ENCODE measurements at places on chromosomes 2 and 18.

DNA sequence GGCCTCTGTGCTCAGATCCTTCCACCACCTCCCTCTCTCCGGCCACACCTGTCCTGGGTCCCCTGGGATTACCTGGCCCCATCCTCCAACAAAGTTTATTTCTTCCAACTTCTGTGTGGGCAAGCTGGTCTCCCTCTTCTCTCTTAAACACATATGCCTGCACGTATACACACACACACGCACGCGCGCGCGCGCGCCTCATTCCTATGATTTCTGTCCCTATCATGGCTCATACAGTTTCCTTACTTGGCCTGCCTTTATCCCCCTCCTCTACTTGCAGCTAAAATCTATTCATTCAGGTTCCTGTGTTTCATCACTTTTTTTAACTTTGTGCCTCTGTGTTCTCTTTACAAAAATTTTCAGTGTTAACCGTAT lies 96.4 kb downstream of the LOXHD1 start:
- DNase-seq, result no peak

DNA sequence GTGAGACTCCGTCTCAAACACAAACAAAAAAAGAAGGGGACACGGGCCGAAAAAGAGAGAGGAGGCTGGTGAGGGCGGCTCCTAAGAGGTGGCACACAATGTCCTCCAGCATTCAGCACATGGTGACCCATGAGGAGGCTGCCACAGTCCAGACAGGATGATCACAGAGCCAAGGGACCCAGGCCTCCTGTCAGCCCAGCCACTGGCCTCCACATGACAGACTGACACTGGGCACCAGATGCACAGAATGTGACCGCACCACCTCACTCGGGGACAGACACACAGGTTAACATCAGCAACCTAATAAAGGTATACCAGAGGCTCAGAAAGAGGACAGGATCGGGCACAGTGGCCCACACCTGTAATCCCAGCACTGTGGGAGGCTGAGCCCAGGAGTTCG lies 21.0 kb downstream of the PASK start:
- no peak for DNase-seq

GRCh38 chr18:43265465-43265864 lies 11.8 kb downstream of the SYT4 start:
- no peak for DNase-seq

GRCh38 chr2:8754106-8754776 lies 72.4 kb downstream of the ID2 start:
- no peak for DNase-seq

DNA sequence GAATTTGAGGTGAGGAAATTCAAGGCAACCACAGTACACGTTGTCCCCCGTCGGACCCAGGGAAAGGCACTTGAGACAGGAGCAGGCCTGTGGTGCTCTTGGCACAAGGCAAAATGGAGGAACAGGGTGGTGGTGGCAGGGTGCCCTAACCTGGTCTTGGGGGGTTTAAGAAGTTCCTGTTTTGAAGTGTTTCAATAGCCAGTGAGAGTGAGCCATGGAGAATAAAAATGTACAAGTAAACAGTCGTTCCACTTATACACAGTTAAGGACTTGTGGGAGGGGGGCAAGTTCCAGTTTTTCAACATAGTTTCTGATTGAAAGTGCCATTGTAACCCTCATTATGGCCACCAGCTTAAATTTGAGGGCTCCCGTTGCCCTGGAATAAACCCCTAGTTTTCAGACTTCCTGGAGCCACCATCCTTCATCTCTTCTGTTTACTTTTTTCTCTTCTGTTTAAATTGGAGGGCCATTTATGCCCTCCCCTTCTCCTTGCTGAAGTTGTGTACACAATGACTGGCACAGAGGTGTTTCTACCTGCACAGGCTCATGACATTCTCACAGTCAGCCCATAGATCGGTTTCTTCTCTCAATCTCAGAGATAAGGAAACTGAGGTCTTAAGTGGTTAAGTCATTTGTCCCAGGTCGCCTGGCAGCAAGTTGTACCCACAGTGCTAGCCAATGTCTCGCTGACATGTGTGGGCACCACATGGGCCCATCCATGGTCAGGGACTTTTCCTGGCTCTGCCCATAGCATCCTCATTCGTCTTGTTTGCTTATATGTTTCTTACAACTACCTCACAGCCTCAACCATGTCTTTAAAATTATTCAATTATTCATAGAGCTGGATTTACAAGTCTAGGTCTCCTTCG lies 66.0 kb upstream of the ST3GAL5 start:
- no peak for DNase-seq

DNA sequence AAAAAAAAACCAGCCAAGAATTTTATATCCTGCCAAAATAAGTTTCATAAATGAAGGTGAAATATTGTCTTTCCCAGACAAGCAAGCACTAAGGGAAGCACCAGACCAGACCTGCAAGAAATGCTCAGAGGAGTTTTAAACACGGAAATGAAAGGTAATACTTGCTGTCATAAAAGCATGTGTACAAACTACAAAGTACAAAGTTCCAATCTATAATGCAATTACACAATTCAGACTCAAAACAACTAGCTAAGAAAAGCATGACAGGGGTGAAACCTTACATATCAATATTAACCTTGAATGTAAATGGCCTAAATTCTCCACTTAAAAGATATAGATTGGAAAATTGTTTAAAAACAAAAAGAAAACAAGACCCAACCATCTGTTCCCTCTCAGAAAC lies 45.0 kb upstream of the ASXL3 start:
- DNase-seq, result no peak

DNA sequence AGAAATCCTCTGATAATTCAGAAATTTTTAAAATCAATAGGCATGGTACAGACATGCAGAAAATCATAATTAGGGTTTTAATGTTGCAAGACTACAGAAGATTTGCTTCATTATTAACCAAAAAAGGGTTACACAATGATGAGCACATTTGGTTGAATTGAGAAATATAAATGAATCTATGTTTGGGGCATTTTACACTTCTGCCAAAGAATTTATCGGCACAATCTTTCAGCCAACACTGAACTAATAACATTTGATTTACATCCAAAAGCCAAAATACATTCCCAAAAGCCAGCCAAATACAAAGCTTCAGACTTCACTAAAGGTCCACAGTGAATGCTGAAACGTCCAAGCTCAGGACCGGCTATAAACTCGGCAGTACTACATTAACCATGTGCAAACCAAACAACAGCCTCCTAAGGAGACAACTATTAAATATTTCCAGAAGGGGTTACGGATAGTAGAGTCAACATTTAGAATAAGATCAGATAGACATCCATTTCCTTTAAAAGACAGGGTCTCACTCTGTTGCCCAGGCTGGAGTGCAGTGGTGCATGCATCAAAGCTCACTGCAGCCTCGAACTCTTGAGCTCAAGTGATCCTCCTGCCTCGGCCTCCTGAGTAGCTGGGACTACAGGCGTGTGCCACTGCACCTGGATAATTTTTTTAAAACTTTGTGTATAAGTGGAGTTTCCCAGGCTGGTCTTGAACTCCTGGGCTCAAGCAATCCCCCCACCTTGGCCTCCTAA lies 29.4 kb downstream of the SPRED2 start:
- no peak for DNase-seq

DNA sequence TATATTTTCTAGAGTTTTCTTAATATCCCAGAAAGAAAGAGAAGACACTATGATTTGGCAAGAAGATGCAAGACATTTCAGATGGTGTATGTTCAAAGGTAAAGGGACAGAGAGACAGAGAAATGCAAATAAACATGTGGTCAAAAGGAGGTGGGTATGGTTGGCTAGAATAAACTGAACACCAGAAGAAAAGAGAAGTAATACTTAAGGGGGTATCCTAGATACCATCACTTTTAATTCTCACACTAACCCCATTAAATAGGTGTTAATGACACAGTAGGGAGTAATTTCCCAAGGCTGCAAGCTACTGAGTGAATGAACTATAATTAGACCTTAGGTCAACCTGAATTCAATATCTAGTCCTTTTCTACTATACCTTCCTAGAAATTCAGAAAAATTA lies 111.2 kb upstream of the CD226 start:
- no peak for DNase-seq

DNA sequence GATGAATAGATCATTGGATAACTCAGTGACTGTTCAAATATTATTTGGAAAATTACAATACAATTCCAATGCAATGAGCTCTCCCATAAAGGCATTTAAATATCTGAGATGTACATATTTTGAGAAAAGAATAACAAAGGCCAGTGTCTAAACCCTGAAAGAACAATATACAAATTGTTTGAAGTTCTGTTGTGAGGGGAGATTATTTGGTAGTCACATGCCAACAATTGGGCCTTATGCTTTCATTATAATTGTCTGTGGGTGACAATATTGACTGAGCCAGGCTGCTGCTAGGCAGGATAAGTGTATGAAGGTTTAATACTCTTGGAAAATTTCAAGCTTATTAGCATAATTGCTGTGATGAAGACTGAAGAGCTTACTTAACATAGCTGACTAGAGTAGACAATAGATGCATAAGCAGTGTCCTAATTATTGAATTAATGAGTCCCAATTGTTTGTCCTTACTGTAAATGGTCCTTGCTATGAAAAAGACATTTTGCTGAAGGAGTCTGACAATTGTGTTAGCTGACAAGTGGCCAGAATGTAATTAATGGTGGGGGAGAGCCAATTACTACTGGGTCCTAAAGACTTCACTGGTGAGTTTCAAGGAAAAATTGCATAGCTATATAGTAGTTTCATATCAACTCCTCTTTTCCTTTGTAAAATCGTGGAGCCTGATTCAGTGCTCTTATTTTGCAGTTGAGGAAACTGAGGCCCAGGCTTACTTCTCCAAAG lies 5.0 kb upstream of the SMAD2 start:
- no peak for DNase-seq

DNA sequence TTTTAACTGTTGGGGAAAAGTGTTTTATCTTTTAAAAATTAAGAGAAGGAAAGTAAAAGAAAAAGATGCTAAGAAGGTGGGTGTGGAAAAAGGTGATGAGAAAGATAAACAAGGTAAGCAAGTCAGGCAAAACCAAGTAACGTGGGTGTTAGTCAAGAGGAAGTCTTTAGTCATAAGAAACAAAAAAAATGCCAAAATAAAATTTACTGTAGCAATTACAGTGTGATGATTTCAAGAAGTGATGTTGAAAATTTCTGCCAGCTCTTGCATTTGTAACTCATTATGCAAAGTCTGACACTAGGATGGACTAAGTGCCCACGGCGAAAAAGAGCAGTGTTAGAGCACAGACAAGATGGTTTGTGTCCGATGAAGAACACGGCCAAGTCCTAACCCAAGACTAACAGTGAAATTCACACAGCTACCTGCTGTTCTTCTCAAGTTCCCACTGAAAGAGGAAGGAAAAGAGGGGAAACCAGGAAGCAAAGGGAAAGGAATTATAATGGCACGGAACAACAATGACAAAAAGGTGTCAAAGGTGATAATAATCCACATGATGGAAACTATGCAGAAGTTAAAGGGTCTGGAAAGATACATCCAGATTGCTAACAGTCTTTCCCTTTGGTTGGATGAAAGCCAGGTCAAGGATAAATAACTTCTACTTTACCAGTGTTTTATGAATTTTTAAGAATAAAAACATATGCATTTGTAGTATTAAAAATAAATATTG lies 34.1 kb downstream of the NOL10 start:
- DNase-seq, result no peak

DNA sequence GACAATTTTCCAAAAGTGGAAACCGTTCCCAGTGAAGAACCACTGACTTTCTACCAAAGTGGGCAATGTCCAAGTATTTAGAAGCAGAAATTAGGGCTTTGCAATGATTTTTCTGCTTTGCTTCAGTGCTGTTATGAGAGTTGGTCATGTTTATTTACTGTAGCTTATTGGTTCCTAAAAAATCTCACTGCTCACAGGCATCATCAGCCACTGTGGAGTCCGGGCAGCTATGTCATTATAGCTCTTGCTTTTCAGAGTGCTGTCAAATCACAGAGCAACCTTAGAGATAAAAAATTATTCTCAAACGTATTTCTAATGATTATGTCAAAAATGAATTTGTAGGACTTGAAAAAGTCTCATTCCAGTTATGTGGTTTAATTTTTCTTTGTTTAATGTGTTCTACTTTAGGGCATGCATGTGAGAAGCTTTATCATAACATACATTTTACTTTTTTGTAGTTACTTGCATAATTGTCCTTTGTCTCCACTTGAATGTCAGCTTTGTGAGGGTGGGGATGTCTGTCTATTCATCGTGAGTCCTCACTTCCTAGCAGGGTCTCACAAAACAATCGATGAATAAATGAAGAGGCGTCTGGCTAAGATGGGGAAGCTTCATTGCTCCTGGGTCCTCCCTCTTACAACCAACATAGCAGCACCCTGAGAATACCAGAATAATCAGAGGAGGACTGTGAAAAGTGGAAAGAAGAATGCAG lies 117.6 kb downstream of the TPGS2 start:
- no peak for DNase-seq

- no peak for DNase-seq
Measured at GRCh38 chr18:1011349-1011748, 106.7 kb downstream of the ADCYAP1 start.

DNA sequence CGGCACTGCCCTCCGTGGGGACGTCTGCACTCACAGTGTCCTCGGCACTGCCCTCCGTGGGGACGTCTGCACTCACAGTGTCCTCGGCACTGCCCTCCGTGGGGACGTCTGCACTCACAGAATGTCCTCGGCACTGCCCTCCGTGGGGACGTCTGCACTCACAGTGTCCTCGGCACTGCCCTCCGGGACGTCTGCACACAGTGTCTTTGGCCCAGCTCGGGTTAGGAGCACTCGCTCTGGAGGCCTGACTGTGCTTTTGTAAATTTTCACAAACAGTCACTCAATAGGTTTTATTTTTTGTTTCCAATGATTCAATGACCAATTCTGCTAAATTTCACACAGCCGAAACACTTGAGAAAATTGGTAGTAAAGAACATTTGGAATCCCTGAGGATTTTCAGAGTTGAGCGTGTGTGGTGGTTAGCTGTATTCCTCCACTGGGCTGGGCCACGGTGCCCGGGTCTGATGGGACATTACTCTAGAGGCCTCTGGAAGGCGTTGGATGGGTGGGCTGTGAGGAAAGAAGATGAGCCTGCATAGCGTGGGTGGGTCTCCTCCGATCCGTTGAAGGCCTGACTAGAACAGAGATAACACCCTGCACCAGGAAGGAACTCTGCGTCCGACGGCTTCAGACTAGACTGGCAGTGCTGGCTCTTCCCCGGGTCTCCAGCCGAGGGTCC lies 134.8 kb downstream of the RTP5 start:
- no peak for DNase-seq

DNA sequence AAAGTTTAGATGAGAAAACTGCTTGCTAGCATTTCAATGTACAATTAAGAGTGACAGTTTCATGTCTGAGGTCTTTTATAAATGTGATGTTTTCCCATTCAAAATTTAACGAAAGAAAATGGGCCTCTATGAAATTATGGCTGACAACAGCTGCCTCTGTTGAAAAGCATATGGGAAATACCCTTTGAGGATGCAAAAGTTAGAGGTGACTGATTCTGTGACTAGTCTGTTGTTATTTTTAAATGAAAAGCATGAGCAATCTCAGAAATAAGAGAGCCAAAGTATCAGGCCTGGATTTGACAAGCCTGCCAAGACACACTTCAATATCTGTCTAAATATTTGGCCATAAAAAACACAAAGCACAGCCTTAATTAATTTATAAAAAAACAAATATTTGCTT lies 580.8 kb downstream of the ERBB4 start:
- DNase-seq, result no peak

- no peak for DNase-seq
Measured at GRCh38 chr2:85405201-85406059, 4.7 kb downstream of the CAPG start.

GRCh38 chr2:10599089-10599488 lies 90.7 kb downstream of the NOL10 start:
- DNase-seq, result no peak

- DNase-seq, result no peak
Measured at GRCh38 chr18:45608400-45608799, 6.9 kb upstream of the SLC14A2 start.

GRCh38 chr18:8868276-8868675 lies 162.9 kb downstream of the MTCL1 start:
- DNase-seq, result no peak

GRCh38 chr18:10878703-10879102 lies 270.7 kb downstream of the PIEZO2 start:
- no peak for DNase-seq

Data from NCI-H1417 treated with DMSO at 0.1 percent for 48 hours (cell line).